ENCODE measurements at places on chromosomes 1 and 21.
A peak's percentile ranks its signal among the peaks of the same experiment; 100 is the strongest.

DNA sequence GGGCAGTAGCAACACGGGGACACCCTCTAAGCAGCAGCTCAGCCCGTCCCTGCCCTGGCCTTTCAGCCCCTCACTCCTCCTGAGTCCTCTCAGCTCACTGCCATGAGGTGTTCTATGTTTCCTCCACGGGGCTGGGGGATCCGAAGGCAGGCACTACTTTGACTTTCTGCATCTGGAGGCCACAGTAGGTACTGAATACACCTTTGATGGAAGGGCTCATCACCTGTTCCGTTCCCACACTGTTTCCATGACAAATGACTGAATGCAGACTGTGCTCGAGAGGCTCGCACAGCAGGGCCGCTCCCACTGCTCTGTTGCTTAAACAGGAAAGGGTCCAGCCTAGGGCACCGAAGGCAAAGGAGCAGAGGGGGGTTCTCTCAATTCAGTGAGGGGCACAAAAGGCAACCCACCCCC lies 77.6 kb upstream of the DNAH14 start:
- DNase-seq = no peak

GRCh38 chr1:32125313-32125712 lies 17.5 kb downstream of the KPNA6 start:
- no peak for DNase-seq

- no peak for DNase-seq
These were observed 32.0 kb downstream of the RPS6KC1 start for GRCh38 chr1:213083112-213083445.

GRCh38 chr21:37870221-37870620 lies 46.0 kb downstream of the KCNJ6 start:
- DNase-seq = no peak

DNA sequence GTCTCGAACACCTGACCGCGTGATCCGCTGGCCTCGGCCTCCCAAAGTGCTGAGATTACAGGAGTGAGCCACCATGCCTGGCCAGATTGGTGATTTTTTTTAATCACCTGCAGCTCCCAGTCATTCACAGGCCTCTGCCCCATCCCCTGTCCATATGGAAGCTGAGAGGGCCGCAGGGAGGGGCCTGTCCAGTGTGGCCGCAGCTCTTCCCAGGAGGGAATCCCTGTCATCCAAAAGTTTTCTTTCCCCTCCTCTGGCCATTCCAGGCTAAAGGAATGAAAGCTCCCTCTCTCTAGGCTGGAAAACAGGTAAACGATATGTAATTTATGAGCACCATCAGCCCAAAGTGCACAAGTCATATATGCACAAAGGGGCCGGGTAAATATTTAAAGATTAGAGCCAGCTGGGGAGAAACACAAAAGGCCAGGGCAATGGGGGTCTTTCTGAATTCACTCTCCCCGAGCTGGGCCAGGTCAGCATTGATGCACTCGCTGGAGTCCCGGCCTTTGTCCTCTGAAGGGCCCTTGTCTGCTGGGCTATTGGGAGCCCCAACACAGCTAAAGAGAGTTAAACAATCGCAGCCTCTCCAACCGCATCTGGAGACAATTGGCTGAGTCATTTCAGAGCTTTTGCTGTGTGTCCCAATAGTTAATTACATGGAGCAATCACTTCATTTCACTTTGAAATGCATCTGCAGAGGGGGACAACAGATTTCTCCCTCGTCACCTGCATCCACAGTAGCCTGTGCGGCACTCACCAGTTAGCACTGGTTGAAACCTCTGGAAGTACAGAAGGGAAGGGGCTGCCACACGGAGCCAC lies 3.8 kb upstream of the HES3 start:
- no peak for DNase-seq

- DNase-seq = no peak
These were observed 321.0 kb upstream of the LRRC7 start for GRCh38 chr1:69246710-69247109.

- no peak for DNase-seq
These were observed 86.4 kb downstream of the PAX7 start for GRCh38 chr1:18716785-18717678.

- no peak for DNase-seq
These were observed 24.6 kb upstream of the NADK start for GRCh38 chr1:1802871-1803270.

GRCh38 chr1:180168786-180169639 lies 14.3 kb downstream of the QSOX1 start:
- no peak for DNase-seq

DNA sequence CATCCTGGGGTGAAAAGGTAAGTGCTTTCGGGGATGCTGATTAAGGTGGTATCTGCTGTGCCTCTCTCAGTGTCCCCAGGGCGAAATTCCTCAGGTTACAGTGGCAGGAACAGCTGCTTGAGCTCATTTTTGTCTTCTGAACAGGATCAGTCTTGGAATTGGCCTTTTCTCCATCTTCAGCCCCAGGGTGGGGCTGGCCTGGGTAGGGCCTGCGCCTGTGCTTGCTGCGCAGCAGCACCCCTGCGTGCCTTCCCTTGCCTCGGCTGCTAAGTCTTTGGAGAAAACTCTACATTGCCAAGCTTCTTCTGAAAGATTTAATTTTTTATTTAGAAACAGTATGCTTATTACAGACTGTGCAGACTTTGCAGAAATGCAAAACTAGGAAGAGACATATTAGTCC lies 41.7 kb downstream of the ADARB1 start:
- DNase-seq = no peak

GRCh38 chr1:3942416-3943122 lies 42.5 kb upstream of the C1orf174 start:
- DNase-seq = no peak

- no peak for DNase-seq
These were observed 360.3 kb downstream of the NEGR1 start for GRCh38 chr1:71921935-71922559.

- DNase-seq = no peak
These were observed 1765.9 kb downstream of the PLA2G4A start for GRCh38 chr1:188594542-188595235.

GRCh38 chr21:38171723-38172344 lies 85.0 kb upstream of the KCNJ15 start:
- no peak for DNase-seq

GRCh38 chr1:229157480-229157879 lies 113.4 kb upstream of the RAB4A start:
- DNase-seq = no peak

GRCh38 chr21:39616211-39616772 lies 3.6 kb downstream of the B3GALT5 start:
- DNase-seq = no peak

GRCh38 chr1:19582318-19582717 lies 61.8 kb upstream of the NBL1 start:
- DNase-seq = peak; percentile 48

GRCh38 chr1:2236695-2237677 lies 8.9 kb downstream of the SKI start:
- DNase-seq = no peak

DNA sequence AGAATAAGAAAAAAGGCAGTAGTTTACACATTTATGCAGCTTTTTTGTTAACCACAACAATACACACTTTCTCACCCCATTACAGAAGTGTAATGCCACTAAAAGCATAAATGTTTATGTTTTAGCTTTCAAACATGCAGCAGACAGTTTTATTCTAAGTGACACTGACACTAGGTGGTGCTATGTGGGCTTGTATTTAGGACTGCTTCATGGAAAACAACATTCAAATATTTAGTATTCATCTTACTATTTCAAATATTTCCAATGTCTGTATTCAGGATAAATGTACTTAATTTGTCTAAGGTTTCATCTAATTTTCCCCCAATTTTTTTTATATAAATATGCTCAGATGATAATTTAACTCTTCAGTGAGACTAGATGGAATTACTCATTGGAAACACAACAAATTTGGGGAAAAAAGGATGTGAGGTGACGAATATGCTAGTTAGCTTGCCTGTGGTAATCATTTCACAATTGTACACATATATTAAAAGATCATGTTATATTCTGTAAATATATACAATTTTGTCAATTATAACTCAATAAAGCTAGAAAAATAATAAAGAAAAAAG lies 71.4 kb downstream of the USP1 start:
- no peak for DNase-seq

GRCh38 chr1:87399264-87399663 lies 70.6 kb downstream of the LMO4 start:
- no peak for DNase-seq

GRCh38 chr1:160665330-160666078 lies 18.7 kb upstream of the SLAMF1 start:
- no peak for DNase-seq

- DNase-seq = no peak
These were observed 317.4 kb upstream of the RUNX1 start for GRCh38 chr21:35366394-35367080.

GRCh38 chr21:45581322-45581712 lies 39.1 kb upstream of the SLC19A1 start:
- DNase-seq = no peak

GRCh38 chr1:187032316-187032981 lies 203.7 kb downstream of the PLA2G4A start:
- no peak for DNase-seq

All from stimulated activated CD8-positive, alpha-beta memory T cell treated with anti-CD3 and anti-CD28 coated beads, Interleukin-2, amount 100 ng/mL, for 1 hour (primary cell).